ENCODE measurements at places on chromosomes 4 and X.
A peak's percentile ranks its signal among the peaks of the same experiment; 100 is the strongest.

- DNase-seq = no peak
These were observed 5.1 kb downstream of the CCDC160 start for GRCh38 chrX:134241960-134242619.

DNA sequence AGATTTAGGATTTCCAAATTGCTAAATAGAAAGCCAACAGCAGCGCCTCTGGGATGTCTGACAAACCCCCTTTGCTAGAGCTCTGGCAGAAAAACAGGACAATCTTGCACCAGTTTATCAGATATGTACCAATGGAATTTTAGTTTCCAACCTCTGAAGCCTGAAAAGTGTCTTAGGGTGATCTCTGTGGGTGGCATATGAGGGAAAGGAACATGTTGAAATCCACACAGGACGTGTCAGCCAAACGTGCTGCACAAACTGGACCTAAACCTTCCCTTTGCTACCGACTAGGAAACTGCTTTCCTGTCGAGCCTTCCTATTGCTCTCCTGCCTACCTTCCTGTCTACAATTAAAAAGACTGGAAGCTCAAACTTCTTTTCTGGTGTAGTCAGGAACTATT, 53.5 kb downstream of the REELD1 start:
- DNase-seq = no peak

GRCh38 chrX:21838937-21839333, 482 bp upstream of the MBTPS2 start:
- no peak for DNase-seq

- DNase-seq = peak; percentile 96
These were observed at the start of gene CCNG2 for GRCh38 chr4:77156912-77157858. Gene CCNG2 (plus strand): TSS chr4:77157207. CDS start chr4:77158533, 1,326 bp downstream.

- no peak for DNase-seq
These were observed 502.1 kb upstream of the IGFBP7 start for GRCh38 chr4:57612279-57612678.

GRCh38 chr4:2318476-2318875, 56.6 kb upstream of the MXD4 start:
- DNase-seq = no peak

DNA sequence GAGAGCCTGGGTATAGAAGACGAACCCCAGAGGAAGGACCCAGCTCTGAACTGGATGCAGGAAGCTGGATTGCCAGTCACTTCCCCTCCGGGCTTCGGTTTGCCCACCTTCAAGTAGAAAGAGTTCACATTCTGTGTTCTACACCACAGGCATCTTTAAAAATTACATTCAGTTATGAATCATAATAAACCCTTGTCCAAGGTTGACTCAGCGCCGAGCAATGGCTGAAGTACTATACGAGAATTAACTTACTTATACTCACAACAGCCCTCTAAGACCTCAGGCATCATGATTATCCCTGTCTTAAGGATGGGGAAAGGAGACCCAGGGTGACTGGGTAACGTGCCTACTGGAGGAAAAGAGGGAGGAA, 72.5 kb downstream of the EVC2 start:
- DNase-seq = no peak

DNA sequence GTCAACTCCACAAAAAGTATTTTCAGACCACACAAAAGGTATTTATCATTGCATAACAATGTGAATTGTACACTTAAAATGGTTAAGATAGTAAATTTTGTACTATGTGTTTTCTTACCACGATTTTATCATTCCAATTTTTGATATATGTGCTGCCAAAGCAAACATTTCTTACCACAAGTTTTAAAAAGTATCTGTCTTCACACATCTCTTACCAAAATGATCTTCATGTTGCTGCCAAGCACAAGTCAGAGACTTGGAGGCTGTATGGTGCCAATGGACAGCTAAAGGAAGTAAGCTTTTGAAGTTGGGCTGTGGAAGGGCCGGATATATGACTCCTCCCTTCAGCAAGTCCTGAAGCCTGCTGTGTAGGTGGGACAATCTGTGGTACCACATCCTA, 67.9 kb downstream of the TMLHE start:
- no peak for DNase-seq

- no peak for DNase-seq
These were observed 154.4 kb downstream of the SHROOM3 start for GRCh38 chr4:76589402-76589801.

- DNase-seq = no peak
These were observed 60.5 kb upstream of the TRIM2 start for GRCh38 chr4:153143527-153144348.

DNA sequence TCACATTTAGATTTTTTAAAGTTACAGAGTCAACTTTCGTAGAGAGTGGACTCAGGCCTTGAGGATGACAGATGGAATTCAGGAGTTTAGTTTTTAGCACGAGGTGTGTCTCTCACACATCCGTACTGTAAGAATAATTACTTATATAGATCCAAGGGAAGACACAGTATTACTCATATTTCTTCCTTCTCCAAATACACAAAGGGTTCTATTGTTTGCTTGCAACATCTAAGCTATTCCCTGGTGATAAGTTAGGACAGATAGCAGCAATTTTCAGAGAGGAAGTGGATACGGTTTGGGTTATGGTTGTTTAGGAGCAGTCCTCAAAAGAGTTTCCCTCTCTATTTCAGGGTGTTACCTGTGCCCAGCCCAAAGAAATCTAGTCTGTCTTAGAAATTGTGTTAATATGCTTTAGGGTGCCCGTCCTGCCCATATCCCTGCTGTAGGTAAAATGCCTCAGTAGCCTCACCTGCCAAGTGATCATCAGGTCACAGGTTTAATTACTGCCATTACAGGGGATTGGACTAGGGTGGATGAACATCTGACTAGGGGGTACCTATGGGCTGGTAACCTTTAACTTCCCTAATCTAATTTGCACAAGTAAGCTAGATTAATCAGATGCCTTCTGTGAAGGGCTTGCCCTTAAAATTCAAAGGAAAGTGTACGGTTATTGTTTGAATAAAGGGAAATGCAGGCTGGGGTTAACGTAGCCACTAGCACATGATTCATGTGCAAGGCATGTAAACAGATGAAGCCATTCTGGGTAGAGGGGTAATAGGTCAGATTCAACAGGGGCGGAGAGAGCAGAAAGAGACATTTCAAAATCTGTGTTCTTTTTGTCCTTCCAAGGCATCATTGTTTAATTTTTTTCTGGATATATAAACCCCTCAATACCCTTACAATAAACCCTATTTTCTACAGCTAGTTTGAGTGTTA, 8.7 kb upstream of the PPP3CA start:
- no peak for DNase-seq

DNA sequence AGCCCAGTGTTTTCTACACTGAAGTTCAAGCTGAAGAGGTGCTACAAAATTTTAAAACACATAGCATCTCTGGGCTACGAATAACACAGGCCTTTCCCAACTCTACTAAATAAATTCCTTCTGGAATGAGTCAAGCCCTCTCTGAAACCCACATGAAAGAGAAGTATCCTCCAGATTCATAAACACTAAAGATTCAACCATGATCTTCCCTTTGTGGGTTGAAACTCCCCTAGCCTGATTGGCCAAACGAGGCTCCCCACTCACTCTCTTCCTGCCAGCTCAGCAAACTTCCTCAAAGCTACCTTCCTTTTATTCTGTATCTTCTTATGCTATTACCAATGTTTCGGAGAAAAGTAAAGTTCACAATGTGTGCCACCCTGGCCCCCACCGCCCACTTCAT, 95.4 kb downstream of the NKX6-1 start:
- no peak for DNase-seq

DNA sequence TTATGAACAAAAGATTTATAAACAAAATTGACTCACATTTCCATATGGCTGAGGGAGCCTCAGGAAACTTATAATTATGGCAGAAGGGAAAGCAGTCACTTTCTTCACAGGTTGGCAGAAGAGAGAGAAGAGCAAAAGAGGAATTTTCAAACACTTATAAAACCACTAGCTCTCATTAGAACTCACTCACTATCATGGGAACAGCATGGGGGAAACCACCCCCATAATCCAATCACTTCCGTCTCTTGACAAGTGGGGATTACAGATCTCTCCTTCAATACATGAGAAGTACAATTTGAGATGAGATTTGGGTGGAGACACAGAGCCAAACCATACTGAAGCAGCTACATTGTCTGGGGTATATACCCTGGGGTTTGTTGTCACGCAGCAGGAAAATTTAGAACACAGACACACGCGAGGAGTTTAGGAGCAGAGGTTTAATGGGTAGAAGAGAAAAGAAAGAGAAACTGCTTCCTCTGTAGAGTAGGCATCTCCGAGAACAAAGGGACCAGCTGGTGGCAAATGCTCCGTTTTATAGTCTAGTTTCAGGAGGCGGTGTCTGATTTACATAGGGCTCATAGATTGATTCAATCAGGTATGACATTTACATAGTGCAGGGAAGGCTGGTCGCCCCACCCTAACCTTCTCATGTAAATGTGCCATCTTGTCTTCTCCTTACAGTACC, 2277.7 kb upstream of the AGA start:
- DNase-seq = no peak

GRCh38 chrX:105464618-105465017, 244.1 kb upstream of the TEX13A start:
- no peak for DNase-seq

DNA sequence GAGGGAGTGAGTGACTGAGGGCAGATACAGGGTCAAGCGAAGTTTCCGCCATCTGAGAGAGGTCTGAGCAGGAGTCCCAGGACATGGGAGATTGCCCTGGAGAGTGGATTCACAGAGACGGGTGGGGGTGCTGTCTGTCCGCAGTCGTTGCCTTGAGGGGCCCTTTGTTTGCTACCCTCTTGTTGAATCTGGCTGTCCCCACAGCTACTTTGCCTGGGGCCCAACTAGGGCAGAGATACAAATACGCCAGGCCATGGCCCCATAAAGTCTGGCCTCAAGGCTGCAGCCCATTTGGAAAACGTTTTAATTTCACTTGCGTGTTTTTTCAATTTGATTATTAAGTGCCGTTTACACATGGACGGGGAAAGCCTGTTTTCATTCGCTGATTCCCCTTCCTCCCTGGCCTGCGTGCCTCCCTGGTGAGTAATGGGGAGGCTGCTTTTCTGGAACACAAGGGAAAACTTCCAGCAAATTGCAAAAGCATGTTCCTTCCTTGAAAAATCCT, 134.4 kb downstream of the SMIM20 start:
- DNase-seq = no peak

GRCh38 chr4:150960079-150960478, 55.0 kb downstream of the LRBA start:
- DNase-seq = no peak

- no peak for DNase-seq
These were observed 69.8 kb downstream of the FBXO8 start for GRCh38 chr4:174213731-174214100.

GRCh38 chr4:104217526-104217925, 277.2 kb downstream of the CXXC4 start:
- DNase-seq = no peak

- DNase-seq = no peak
These were observed 752 bp downstream of the MBTPS2 start for GRCh38 chrX:21840193-21840545.

DNA sequence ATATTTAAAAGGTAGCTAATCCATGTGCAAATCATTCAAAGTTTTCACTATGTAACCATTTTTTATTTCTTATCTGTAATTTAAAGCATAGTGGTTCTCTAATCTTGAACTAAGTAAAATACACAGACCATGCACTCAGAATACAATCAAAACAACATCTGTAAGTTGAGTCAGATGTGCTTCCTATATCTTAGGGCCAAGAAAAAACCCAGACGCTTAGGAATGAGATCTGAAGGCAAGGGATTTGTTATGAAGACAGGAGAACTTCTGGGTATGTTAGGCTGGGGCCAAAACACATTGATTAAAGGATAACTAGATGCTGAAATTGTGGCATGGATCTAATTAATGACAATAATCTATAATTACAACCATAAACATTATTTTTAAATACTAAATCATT, 120.3 kb downstream of the PDE5A start:
- DNase-seq = no peak

GRCh38 chr4:140672416-140672815, 83.8 kb downstream of the TBC1D9 start:
- DNase-seq = no peak

DNA sequence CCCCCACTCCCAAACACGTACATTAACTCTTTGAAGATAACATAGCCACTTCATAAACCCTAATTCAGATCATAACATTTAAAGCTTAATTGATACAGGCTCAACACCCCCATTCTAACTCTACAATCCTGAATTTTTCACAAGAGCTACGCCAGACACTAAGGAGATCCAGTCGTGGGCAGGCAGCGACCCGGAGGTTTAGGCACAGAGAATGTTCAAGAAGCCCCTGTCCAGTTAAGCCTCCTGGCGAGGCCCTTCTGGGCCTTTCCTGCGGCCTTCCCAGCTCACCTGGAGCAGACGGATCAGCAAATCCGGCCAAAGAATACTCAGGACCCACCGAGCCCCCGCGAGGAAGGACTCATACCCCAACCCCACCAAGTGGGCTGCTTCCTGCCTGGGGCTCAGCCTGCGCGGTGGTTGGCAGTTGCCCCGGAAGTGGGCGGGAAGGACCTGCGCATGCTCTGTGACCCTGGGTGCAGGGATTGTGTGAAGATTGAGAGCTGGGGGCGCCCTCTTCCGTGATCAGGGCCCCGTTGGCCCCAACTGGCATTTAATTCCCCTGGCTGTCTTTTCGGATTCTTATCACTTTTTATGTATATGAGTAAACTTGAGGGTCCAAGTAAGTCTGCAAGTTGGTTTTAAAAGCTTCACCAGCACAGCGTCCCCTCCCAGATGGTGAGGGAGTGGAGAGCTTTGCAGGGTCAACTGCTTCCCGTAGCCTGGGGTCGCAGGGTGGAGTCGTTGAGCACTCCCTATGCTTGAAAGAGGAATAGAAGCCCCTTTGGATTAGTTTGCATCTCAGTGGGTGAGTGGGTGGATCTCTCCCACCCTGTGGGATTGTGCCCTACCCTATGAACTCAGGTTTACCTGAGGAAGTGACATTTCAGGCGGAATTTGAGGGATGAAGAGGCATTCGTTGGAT, at the start of gene TRIM61:
Gene TRIM61 (minus strand): TSS at position 415 of the 922 bp plus-strand sequence. CDS start 7,655 bp downstream, outside the sequence.
- DNase-seq = no peak

DNA sequence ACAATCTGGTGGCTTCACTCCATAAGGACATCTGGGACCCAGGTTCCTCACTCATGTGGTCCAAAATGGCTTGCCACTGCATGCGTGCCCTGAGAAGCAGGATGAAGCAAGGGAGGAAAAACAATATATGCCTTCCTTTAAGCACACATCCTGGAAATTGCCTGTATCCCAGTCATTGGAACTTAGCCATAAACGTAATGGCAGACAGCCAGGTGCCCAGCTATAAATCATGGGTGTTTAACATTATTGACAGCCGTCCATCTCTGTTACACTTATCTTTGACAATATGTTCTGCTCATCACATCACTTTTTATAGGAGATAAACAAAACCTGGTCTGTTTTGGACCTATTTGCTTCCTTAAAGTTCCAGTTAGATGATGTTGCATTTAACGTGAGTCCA, 181.0 kb downstream of the AASDH start:
- no peak for DNase-seq

GRCh38 chr4:101066626-101067170, 280.6 kb downstream of the PPP3CA start:
- DNase-seq = no peak

GRCh38 chrX:71168134-71168533, 23.5 kb downstream of the NLGN3 start:
- DNase-seq = no peak

- no peak for DNase-seq
These were observed 142.2 kb upstream of the KCNIP4 start for GRCh38 chr4:22090661-22091351.

- no peak for DNase-seq
These were observed 2.8 kb upstream of the TLR8 start for GRCh38 chrX:12903646-12904045.
